ENCODE measurements at places on chromosomes 4 and X. TPM values are rescaled to one million over a fixed set of nuclear protein-coding genes. Genes with fewer than 3 reads are reported as not detected.

The RAB9B gene
- 0.90 TPM for total RNA-seq

The SLC9A7 gene
- total RNA-seq, result 76.4 TPM

The ASB12 gene
- total RNA-seq, result not detected

The RUFY3 gene
- 41.1 TPM for total RNA-seq

The NALF2 gene
- total RNA-seq, result not detected

The RASSF6 gene
- not detected for total RNA-seq

The ATP10D gene
- 135 TPM for total RNA-seq

The ANKRD50 gene
- 35.3 TPM for total RNA-seq

The LRIT3 gene
- total RNA-seq, result not detected

The UCP1 gene
- total RNA-seq, result not detected

The FHDC1 gene
- total RNA-seq, result under 0.01 TPM

The ETDB gene
- not detected for total RNA-seq

The UGT2B7 gene
- total RNA-seq, result not detected

The GIMD1 gene
- total RNA-seq, result not detected

Measured in IMR-90 (cell line).